ENCODE measurements at places on chromosomes 5 and 9. TPM values are rescaled to one million over a fixed set of nuclear protein-coding genes. Genes with fewer than 3 reads are reported as not detected.

- peaks cover 15% of the 10 kb centered on the region for H3K4me1 ChIP-seq
- H3K27me3 ChIP-seq, result no peaks in the 10 kb centered on the region
- H3K36me3 ChIP-seq, result peaks cover 4% of the 10 kb centered on the region
- H3K4me3 ChIP-seq, result no peak overlapping the region
Measured at GRCh38 chr5:14436801-14437542, 144.6 kb upstream of the OTULINL start.

GRCh38 chr5:151345187-151345807 is 2.1 kb downstream of the SLC36A2 start:
- H3K27ac ChIP-seq, result no peak overlapping the region
- H3K36me3 ChIP-seq, result no peaks in the 10 kb centered on the region
- no peak for DNase-seq
- H3K27me3 ChIP-seq, result no peaks in the 10 kb centered on the region

DNA sequence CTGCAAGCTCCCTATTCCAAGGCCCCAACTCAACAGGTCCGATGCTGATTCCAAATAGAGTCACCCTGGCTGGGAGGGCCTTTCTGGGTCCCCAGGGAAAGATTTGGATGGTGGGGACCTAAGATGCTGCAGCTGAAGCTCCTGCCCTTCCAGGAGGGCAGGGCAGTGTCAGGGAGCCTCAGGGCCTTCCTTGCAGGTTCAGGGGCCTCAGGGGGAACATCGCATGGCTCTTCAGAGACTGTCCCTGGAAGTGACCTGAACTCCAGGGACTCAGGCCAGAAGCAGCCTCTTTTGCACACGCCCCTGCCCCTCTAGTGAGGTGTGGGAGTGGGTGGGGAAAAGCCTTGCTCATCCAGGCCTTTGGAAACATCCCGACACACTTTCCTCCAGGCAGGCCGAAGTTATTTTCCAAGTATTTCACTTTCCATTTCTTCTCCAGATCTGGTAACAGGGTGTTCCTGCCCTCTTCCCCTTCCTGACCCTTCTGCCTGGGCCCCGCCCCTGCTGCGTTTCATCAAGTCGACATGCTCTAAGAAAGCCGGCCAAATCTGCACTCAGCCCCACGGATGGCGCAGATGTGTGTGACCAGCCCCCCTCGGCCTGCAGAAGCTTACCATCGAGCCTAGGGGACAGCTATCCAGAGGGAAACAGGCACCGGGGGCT is 159.5 kb downstream of the FGF18 start:
- no peak overlapping the region for H3K27ac ChIP-seq
- no peak for DNase-seq
- no peaks in the 10 kb centered on the region for H3K4me1 ChIP-seq

GRCh38 chr5:138699482-138699881 is 53.7 kb upstream of the CTNNA1 start:
- DNase-seq, result no peak
- H3K27me3 ChIP-seq, result no peaks in the 10 kb centered on the region
- no peak overlapping the region for H3K4me3 ChIP-seq
- peaks cover 12% of the 10 kb centered on the region for H3K4me1 ChIP-seq
- no peaks in the 10 kb centered on the region for H3K36me3 ChIP-seq

Gene SPZ1
- not detected for total RNA-seq

- no peak overlapping the region for H3K27ac ChIP-seq
- no peak for DNase-seq
- H3K4me1 ChIP-seq, result no peaks in the 10 kb centered on the region
- no peaks in the 10 kb centered on the region for H3K36me3 ChIP-seq
Measured at GRCh38 chr5:18395126-18396110, 761.2 kb downstream of the TAF11L14 start.

DNA sequence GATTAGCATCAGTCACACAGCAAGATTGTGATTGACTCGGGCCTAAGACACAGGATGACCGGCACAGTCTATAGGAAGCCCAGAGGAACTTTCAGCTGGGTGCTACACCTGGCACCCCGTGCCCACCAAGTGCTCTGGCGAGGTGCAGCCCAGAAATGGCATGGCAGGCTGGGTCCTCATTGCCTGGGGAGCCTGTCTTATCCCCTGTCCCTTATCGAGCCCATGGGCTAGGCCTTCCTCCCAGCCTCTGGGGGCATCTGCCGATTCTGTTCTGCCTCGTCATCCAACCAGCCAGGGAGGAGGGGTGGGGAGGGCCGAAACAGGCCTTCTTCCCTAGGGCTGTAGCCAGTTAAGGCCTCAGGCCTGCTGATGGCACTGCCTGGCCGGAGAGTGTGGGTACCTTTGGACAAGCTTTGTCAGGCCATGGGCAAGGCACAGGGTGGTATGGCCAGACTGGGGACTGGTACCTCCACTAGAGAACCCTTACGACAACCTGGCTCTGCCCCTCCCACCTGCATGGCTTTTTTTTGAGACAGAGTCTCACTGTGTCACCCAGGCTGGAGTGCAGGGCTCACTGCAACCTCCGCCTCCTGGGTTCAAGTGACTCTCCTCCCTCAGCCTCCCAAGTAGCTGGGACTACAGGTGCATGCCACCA is 1.6 kb downstream of the GRK6 start:
- peaks cover 20% of the 10 kb centered on the region for H3K4me1 ChIP-seq
- no peaks in the 10 kb centered on the region for H3K27me3 ChIP-seq
- H3K27ac ChIP-seq, result no peak overlapping the region
- no peak for DNase-seq
- H3K36me3 ChIP-seq, result no peaks in the 10 kb centered on the region

DNA sequence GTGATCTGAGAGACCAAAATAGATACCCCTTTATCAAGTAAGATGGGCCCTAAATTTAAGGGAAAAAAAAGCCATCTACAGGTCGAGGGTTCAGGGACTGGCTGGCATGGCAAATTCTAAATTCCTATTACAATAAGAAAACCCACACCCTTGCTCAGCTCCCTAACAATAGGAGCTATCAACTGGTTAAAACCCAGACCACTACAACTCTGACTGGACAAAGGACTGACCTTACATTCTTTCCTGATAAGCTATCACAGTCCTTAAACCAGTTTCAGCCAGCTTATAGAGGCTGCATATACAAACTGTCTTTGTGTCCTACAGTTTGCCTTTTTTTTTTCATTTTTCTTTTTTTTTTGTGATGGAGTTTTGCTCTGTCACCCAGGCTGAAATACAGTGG is 803.6 kb downstream of the NR2F1-AS1 start:
- peaks cover 17% of the 10 kb centered on the region for H3K4me1 ChIP-seq
- no peak overlapping the region for H3K27ac ChIP-seq
- H3K36me3 ChIP-seq, result no peaks in the 10 kb centered on the region
- peak; percentile 31 for DNase-seq
- no peaks in the 10 kb centered on the region for H3K27me3 ChIP-seq
- no peak overlapping the region for H3K4me3 ChIP-seq

DNA sequence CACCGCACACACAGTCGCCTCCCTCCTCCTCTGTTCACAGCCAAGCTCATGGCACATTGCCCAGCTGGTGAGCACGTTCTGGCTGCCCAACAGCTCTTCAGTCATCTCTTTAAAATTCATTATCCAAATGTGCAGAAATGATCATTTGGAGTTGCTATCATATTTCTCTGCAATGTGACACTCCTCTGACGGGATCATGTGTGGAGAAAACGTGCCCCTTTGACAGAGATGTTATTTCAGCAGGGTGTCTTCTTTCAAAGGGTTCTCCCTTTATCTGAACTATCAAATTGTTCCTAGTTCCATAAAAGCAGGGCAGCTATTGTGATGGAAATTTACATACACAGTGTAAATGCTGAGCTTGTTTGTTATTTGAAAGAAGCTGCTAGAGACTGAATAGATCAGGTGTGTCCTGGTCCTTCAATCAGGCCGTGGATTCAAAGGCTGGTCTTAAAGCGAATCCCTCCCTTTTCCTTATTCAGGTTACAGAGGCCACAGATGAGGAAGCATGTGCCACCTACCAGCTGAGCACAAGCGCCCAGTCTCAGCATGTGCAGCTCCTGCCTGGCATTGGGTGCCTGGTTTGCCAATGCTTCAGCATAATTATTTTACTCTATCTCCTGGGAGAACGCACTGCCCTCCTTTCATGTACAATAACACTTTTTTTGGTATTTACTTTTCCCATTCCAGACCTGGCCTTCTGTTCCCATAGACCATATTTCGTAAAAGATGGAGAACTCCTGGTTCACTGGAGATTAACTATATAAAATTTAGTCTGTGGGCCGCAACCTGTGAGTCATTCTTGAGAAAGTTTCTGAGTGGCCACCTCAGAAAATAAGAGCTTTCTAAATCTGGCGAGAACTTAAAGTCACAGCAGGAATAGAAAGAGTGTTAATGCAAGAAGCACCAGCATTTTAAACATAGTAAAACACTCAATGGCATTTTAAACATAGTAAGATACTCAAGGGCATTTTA is 433.7 kb downstream of the ENC1 start:
- peak; percentile 38 for DNase-seq
- H3K4me3 ChIP-seq, result no peak overlapping the region
- H3K27ac ChIP-seq, result no peak overlapping the region

Gene AJM1
- total RNA-seq, result 0.12 TPM

Gene CTNND2
- total RNA-seq, result 7.0 TPM

DNA sequence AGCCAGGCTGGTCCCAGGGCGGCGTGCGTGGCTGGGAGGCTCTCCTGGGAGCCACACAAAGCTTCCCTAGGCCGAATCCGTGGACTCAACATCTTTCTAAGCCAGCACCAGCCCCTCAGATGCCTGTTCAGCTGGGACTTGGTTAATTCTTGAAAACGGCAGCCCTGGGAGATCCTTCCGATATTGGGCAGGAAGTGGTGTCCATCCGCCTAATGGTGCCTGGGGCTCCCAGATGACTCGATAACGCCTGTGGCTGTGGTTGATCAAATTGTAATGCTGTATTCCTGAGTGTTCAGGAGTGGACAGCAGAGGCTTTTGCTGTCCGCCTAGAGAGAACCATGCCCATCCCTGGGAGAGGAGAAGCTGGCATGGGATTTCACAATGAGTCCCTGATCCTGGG is 14.1 kb downstream of the KCNT1 start:
- no peaks in the 10 kb centered on the region for H3K4me1 ChIP-seq
- H3K4me3 ChIP-seq, result no peak overlapping the region
- H3K36me3 ChIP-seq, result no peaks in the 10 kb centered on the region
- H3K27me3 ChIP-seq, result peaks cover 9% of the 10 kb centered on the region
- DNase-seq, result no peak

DNA sequence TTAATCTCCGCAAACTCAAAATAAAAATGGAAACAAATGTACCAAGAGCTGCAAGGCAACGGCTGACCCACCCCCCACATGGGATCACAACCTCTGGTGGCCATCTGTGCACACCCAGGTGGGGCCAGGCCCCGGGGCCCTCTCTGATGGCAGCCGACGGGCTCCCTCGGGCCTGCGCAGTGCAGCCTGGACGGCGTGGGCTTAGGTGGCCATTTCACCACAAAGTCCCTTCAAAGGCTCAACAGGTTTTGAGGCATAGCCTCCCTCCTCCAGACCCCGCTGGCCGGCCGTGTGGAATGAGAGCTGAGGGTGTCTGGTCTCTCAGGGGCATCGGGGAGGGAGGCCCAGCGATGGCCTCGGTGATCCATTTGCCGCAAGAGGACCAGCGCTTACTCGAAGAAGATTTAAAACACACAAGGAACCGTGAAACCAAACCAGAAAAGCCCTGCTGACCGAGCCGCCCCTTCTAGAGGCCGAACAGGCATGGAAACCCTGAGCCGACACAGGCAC is 42.7 kb upstream of the CEP72 start:
- H3K4me1 ChIP-seq, result no peaks in the 10 kb centered on the region
- no peaks in the 10 kb centered on the region for H3K36me3 ChIP-seq
- H3K27me3 ChIP-seq, result peaks cover 14% of the 10 kb centered on the region
- no peak overlapping the region for H3K4me3 ChIP-seq
- no peak for DNase-seq

DNA sequence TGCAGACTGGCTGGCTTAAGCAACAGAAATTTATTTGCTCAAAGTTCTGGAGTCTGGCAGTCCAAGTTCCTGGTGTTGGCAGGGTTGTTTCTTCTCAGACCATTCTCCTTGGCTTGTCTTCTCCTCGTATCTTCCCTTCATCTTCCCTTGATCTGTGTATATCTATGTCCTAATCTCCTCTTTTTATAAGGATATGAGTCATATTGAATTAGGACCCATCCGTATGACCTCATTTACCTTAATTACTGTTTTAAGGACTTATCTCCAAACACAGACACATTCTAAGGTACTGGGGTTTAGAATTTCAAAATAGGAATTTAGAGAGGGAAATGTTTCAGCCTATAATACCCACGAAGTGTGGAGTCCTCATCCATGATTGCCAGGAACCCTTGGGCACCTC is 13.1 kb upstream of the LPAR1 start:
- H3K27ac ChIP-seq, result no peak overlapping the region
- no peak for DNase-seq
- H3K4me1 ChIP-seq, result no peaks in the 10 kb centered on the region
- H3K36me3 ChIP-seq, result no peaks in the 10 kb centered on the region
- no peak overlapping the region for H3K4me3 ChIP-seq

GRCh38 chr9:89579741-89580385 is 24.9 kb upstream of the GADD45G start:
- no peaks in the 10 kb centered on the region for H3K27me3 ChIP-seq
- no peaks in the 10 kb centered on the region for H3K36me3 ChIP-seq
- H3K27ac ChIP-seq, result no peak overlapping the region
- no peaks in the 10 kb centered on the region for H3K4me1 ChIP-seq

All from GM23338 (cell line).